Activated T-helper 9 cell treated with anti-CD3 and anti-CD28 coated beads, Interleukin-2, amount 50 U/mL, for 16 hours (primary cell): ENCODE measurements at places on chromosomes 12 and 14.

DNA sequence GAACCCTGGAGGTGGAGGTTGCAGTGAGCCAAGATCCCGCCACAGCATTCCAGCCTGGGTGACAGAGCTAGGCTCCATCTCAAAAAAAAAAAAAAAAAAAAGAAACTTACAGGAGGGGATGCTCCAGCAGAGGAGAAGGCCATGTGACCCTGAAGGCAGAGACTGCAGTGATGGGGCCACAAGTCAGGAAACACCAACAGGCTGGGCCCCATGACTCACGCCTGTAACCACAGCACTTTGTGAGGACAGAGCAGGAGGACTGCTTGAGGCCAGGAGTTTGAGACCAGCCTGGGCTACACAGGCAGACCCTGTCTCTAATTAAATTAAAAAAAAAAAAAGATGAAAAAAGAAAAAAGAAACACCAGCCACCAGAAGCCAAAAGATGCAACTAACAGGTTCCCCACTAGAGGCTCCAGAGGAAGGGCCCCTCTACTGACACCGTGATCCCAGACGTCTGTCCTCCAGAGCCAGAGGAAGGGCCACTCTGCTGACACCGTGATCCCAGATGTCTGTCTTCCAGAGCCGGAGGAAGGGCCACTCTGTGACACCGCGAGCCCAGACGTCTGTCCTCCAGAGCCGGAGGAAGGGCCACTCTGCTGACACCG, 9.1 kb upstream of the GLT1D1 start:
- DNase-seq: no peak

DNA sequence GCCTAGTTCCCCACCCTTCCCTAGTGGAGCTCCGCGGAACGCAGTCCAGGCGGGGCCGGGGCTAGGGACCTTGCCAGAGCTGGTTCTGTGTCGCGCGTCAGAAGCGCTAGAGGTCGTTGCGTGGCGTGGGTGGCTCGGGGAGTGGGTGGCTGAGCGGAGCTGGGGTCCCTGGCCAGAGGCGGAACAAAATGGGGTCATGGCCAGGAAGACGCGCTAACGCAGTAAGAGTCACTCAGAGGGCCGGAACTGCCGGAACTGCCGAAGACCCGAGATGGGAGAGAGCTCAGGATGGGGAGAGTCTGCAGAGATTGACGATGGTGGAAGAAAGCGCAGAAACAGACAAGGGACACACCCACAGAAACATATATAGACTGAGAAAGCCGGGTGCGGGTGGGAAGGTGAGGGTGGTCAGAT, 4.8 kb downstream of the DGKA start:
- peak; percentile 36 for DNase-seq

DNA sequence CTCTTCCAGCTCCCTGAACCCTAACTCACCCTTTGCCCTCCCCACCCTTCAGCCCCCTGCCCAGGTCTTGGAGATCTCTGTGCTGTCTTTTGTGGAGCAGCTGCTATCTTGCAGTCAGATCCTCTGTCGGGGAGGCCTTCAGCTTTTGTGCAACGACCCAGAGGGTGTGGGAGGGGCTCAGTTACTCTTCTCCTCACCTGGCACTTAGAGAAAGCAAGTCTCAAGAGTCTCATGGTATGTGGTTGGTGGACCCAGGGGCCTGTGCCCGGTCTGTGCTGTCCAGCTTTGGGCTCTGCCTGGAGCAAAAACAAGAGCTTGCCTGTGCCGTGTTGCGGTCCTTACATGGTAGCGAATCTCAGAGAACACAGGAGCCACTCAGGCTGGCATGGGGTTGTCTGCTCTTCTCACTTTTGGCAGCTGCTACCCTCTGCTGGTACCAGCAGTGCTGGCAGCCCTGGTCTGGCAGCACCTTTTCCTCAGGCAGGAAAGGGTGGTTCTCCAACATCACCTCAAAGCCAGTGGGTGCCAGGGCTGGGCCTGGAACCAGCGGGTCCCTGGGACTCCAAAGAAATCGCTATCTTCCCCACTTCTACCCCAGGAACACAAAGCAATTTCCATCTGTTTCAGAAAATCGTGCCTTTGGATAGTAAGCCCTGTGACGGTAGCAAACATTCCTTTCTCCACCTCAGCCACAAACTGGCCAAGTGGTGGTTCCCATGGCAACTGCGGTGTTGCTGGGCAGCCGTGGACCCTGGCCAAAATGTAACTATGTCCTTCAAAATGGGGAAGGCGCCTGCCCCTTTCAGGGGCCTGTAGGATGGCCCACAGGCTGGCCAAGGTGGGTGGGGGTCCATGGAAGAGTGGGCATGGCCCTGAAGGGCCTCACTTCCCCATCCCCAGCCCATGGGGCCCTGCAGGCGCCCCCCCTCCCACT, 90.0 kb downstream of the RIN3 start:
- no peak for DNase-seq

DNA sequence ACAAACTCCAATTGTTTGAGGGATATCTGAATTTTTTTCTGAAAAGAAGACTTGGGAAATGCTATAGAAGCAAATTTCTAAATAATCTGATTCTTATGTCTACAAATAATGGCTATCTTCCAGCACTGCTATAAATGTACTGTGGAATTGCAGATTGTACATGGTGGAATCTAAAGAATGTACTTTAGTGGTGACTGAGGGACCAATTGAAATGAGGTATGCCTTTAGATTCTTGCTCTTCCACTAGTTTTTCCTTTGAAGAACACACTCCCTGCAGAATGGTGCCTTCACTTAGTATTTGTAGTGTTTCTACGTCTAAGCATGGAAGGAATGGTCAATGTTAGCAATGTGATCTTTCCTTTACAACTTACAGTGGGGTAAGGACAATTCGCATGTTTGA, 11.7 kb upstream of the PRB4 start:
- no peak for DNase-seq

DNA sequence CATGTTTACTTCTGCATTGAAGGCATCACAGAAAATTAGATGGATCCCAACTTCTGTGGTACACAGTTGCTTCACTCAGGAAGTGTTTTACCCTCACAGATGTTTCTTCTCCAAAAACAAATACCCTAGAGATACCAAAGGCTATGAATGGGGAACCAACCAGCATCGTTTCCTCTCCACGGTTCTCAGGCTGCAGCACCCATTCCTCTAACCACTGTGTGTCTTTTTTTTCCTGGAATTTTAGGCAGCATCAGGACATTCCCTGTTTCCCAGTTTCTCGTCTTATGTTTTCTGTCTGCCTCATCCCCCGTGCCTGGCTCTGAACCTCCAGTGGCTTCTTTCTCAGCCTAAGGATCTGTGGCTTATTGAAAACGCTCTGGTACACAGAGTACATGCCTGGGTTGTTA, 72.0 kb upstream of the TBX5 start:
- no peak for DNase-seq

GRCh38 chr12:29148596-29148910, 525 bp upstream of the FAR2 start:
- DNase-seq: no peak

GRCh38 chr14:91032248-91032647, 28.2 kb downstream of the RPS6KA5 start:
- no peak for DNase-seq

DNA sequence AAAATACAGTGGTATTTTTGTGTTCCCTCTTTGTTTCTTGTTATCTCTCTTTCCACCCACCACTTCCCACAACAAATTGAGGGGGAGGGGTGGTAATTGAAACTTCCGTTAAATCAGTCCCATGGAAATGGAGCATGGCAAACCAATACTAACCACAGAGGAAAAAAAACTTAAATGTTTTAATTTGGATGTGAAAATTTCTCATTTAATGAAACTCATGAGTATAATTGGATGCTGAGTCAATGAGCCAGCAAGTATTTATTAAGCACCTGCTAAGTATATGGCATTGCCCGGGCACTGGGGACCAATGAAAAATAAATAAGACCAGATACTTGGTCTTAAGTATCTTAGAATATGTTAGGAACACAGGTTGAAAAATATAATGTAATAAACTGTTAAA, 147.5 kb downstream of the KCNH5 start:
- no peak for DNase-seq

DNA sequence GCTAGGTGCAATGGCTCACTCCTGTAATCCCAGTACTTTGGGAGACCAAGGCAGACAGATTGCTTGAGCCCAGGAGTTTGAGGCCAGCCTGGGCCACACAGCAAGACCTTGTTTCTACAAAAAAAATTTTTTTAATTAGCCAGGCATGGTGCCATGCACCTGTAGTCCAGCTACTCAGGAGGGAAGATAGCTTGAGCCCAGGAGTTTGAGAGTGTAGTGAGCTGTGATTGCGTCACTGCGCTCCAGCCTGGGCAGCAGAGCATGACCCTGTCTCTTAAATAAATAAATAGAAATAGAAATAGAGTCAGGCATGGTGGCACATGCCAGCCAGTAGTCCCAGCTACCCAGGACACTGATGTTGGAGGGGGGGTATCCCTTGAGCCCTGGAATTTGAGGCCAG, 36.7 kb upstream of the CLIP1 start:
- DNase-seq: no peak

GRCh38 chr12:120490833-120491512, 4.9 kb upstream of the DYNLL1 start:
- DNase-seq: no peak

- no peak for DNase-seq
Observed at GRCh38 chr12:77837876-77838291, 7.2 kb downstream of the NAV3 start.

DNA sequence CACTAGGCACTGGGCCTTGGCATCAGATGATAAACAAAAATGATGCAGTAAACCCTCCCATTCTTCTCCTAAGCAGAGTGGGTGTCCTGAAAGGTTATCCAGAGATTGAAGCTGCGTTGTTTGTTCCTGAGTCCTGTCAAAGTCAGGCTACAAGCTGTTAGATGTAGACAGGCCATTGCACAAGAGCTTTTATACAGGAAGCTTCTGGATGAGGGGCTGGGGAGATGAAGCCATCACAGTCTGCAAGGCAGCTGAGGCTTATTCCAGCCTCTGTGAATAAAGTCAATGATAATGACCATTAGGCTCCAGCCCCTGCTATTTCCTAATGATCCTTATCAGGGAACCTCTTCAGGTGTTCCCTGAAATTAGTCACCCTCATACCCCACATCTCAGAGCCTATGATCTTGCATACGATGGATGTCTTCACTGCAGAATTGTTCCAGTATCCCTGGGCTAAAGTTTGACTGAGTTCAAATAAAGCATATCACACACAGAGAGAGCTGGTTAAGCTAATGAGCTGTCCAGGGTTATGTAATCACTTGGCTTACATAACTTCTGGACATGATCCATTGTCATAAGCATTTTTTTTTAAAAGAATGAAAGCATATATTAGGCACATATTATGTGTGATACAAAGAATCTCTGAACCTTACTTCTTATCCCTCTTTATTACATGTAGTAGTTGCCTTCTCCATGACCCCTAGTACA, 337.1 kb upstream of the OR4E1 start:
- no peak for DNase-seq

GRCh38 chr12:16020031-16020430, 108.9 kb downstream of the DERA start:
- DNase-seq: no peak

- no peak for DNase-seq
Observed at GRCh38 chr12:124410354-124411175, 115.7 kb downstream of the RFLNA start.

GRCh38 chr12:90621927-90622326, 333.0 kb downstream of the CCER1 start:
- DNase-seq: no peak

DNA sequence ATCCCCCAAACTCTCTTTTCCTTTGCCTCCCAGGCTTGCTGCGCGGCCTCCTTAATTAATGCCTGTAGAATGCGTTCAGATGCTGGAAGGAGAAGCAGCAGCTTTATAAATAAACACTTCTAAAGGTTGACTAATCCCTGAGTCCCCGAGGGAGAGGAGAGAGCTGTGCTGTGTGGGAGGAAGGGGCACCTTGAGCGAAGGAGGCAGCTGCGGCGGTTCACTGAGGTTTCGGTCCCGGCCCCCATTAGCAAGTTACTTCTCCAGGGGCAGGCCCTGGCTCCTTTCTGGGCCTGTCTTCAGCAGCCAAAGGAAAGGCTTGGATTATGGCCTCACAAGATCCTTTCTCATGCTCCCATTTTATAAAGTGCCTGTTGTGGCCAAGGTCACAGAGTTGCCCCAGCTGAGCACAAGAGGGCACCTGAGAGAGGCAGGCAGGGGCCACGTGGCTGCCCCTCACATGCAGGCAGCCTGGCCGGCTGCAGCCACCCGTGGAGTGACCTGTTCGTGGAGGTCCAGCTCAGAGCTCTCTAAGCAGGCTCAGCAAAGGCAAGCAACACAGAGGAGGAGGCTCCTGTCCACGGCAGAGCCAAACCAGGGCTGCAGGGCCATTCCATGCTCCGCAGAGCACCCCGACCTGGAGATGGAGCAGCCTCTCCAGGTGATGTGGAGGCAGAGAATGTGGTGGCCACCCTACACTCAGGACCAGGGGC, 15.0 kb upstream of the CACNA2D4 start:
- no peak for DNase-seq

- no peak for DNase-seq
Observed at GRCh38 chr12:43287706-43288383, 264.2 kb downstream of the ADAMTS20 start.

DNA sequence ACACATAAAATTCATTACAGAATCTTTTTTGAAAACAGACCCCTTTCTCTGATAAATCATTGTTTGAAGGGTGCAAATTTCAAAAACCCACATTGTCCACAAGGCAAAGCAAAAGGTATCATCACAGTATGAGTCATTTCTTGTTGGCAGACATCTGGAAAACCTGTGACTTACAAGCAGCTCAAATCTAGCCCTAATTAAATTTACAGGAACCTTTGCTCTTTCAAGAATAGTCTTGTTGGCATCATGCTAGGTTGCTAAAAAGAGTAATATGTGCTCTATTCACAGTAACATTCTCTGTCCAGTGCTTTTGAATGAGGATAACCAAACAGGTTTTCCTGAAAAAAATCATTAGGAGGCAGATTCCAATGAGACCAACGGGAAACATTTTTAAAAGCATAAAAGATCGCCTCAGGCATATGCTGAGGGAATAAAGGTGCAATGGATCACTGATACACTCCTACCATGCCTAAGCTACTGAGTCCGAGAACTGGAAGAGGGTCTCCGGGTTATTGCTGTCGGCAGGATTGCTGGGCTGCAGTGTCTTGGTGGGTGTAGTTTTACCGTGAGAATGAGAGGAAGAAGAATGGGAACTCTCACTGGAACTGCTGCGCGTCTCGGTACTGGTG, 55.5 kb upstream of the TTC7B start:
- no peak for DNase-seq
